Activated naive CD8-positive, alpha-beta T cell treated with anti-CD3 and anti-CD28 coated beads, Interleukin-2, amount 10 ng/mL, durations not matched to agents 7 days and 5 days (primary cell): ENCODE measurements at places on chromosomes 13 and 19. TPM values are rescaled to one million over a fixed set of nuclear protein-coding genes. Genes with fewer than 3 reads are reported as not detected.
A peak's percentile ranks its signal among the peaks of the same experiment; 100 is the strongest.

- H3K36me3 ChIP-seq, result peaks cover 19% of the 10 kb centered on the region
- no peaks in the 10 kb centered on the region for H3K27me3 ChIP-seq
- no peak overlapping the region for H3K27ac ChIP-seq
- DNase-seq, result no peak
- H3K4me3 ChIP-seq, result no peak overlapping the region
These were observed 6.7 kb downstream of the PROSER3 start for GRCh38 chr19:35764432-35765315.

DNA sequence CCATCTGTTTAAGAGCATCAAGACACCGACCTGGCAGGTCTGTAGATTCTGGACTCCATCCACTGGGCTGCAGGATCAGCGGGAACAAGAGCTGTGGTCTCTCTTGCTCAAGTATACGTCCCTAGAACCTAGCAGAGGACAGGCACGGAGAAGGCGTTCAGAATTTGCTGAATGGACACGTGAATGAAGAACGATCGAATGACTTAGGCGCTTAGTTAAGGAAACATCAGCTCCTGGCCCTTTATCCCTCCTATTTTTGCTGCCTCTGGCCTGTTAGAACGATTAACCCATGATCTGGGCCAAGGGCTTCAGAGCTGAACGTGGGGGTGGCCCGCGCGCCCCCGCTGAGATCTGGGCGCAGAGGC is 953 bp downstream of the DZIP1 start:
- H3K27me3 ChIP-seq, result peaks cover 62% of the 10 kb centered on the region
- no peak for DNase-seq
- peaks cover 6% of the 10 kb centered on the region for H3K4me1 ChIP-seq
- peak overlapping the region; percentile 77 for H3K4me3 ChIP-seq

DNA sequence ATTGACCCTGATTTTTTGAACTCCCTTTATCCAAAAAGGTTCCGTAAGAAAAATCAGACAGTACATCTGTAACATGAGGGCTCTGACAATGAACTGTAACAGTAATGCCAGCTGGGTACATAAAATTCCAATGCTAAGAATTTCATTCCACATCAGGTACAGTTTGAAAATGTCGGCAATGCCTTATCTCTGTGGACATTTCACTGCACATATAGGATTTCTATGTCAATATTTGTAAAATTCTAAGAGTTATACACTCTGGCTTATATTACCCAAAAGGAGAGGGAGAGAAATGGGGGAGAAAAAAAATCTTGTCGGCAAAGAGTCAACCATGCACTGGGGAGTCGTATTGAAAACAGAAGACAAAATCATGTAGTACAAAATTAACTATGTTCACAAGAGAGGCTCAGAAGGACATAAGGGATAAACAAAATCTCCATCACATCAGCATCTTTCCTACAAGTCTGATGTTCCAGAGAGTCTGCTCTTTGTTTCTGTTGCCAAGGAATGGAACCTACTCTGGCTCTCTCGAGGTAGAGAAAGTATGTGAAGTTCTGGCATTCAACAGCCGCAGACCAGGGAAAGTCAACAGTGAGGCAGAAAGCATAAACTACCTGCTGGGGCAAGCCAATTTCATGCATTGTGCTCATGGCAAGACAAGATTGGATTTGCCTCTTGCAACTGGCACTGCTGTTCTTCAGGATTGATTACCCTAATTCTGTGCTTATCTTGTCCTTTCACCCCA is 72.4 kb downstream of the STARD13 start:
- no peaks in the 10 kb centered on the region for H3K4me1 ChIP-seq
- no peak for DNase-seq
- H3K27me3 ChIP-seq, result peaks cover 12% of the 10 kb centered on the region
- no peak overlapping the region for H3K4me3 ChIP-seq
- no peak overlapping the region for H3K27ac ChIP-seq

- H3K4me3 ChIP-seq, result peak overlapping the region; percentile 7
- peaks cover 26% of the 10 kb centered on the region for H3K4me1 ChIP-seq
- no peak for DNase-seq
- H3K36me3 ChIP-seq, result peaks cover 2% of the 10 kb centered on the region
- H3K27me3 ChIP-seq, result no peaks in the 10 kb centered on the region
These were observed 1.0 kb upstream of the TYROBP start for GRCh38 chr19:35908973-35909683.

- no peaks in the 10 kb centered on the region for H3K36me3 ChIP-seq
- H3K4me1 ChIP-seq, result no peaks in the 10 kb centered on the region
- H3K27ac ChIP-seq, result no peak within 1 kb of the TSS
- H3K4me3 ChIP-seq, result peak within 1 kb of the TSS; percentile 62
- peak; percentile 43 for DNase-seq
- peaks cover 66% of the 10 kb centered on the region for H3K27me3 ChIP-seq
These were observed at the start of gene SMAD9 for GRCh38 chr13:36919833-36920615. SMAD9 (minus strand) TSS chr13:36920238; CDS start chr13:36879689, 40,549 bp downstream.

- peaks cover 14% of the 10 kb centered on the region for H3K36me3 ChIP-seq
- H3K4me1 ChIP-seq, result peaks cover 25% of the 10 kb centered on the region
- H3K4me3 ChIP-seq, result peak overlapping the region; percentile 93
- peaks cover 13% of the 10 kb centered on the region for H3K27me3 ChIP-seq
These were observed 521 bp upstream of the NUP58 start for GRCh38 chr13:25300861-25301346.

- H3K27me3 ChIP-seq, result no peaks in the 10 kb centered on the region
- H3K27ac ChIP-seq, result peak overlapping the region; percentile 82
- peaks cover 52% of the 10 kb centered on the region for H3K4me1 ChIP-seq
- peak overlapping the region; percentile 99 for H3K4me3 ChIP-seq
- DNase-seq, result no peak
- peaks cover 30% of the 10 kb centered on the region for H3K36me3 ChIP-seq
These were observed 1.3 kb downstream of the SAFB start for GRCh38 chr19:5624018-5624663.

DNA sequence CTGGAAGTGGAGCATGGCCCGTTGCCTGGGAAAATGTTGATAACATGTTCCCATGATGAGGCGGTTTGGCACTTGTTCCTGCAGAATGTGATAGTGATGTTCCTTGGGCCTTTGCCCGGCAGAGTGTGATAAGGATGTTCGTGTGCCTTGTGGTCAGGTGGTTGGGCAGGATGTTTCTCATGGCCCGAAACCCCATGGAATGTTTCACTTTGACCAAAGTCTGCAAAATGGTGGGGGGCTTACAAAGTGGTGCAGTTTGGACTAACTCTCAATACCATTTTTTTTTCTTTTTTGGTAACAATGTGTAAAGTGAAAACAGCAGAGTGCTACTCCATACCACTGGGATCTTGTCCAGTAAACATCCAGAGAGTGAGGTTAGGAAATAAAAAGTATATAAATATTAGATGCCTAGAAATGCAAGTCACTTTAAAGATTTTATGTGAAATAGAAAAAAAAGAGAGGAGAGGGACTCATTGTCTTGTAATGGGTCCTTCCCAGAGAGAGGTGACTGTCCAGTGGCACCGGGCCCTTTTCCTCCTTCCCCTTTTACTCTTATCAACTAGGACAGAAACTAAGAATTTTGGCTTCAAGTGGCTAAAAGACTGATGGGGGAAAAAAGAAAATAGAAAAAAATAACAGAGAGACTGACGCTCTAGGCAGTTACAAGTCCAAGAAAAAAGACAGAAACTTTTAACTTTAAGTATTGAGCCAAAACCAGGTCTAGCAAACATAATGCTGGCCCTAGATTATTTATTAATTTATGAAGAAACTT is 5.7 kb downstream of the FPR3 start:
- no peaks in the 10 kb centered on the region for H3K27me3 ChIP-seq
- no peak overlapping the region for H3K27ac ChIP-seq
- H3K36me3 ChIP-seq, result no peaks in the 10 kb centered on the region
- DNase-seq, result no peak

Gene PDE4C
- 0.65 TPM for total RNA-seq

Gene ZMYM5
- 20.8 TPM for total RNA-seq

Gene TRPM4
- 0.19 TPM for total RNA-seq
